ENCODE measurements at places on chromosomes 2 and 18. TPM values are rescaled to one million over a fixed set of nuclear protein-coding genes. Genes with fewer than 3 reads are reported as not detected.

The LYG2 gene
- not detected for total RNA-seq

The STAT4 gene
- 0.67 TPM for total RNA-seq

The HOXD1 gene
- not detected for total RNA-seq

The SLC23A3 gene
- 1.1 TPM for total RNA-seq

The SERPINB10 gene
- not detected for total RNA-seq
